ENCODE measurements at places on chromosomes 2 and 18. TPM values are rescaled to one million over a fixed set of nuclear protein-coding genes. Genes with fewer than 3 reads are reported as not detected.

DNA sequence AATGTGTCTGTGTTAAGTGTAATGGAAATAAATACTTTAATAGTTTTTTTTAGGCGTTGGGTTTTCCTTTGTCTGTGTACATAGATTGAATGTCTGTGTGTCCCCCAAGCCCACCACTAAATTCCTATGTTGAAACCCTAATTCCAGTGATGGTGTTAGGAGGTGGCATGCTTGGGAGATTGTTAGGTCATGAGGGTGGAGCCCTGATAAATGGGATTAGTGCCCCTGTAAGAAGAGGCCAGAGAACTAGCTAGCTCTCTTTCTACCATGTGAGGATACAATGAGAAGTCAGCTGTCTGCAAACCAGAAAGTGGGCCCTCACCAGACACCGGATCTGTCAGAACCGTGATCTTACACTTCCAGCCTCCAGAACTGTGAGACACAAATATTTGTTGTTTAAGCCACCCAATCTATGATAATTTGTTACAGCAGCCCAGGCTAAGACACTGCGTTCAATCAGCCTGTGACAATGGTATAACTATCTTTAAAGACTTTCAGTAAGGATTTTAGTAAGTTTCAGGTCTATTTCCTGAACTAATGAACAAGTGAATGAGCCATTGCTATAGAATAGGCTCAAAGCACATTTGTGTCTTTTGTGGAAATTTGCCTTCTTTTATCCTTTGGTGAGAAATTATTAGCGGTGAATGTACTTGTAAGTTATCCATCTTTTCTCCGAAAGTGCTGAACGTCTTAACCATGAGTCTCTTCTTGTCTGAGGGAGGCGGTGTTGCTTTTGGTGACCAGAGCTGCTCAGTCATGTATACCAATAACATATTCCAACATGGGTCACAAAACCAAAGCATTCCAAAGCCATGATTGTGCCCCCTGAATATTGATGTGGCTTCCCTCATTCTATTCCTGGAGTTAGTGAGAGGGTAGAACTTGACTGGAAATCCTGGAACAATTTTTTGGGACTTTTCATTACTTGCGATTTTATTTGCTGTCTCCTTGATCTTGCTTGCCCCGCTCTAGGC is 29.6 kb upstream of the IL1R1 start:
- peaks cover 34% of the 10 kb centered on the region for H3K4me1 ChIP-seq
- 0 out of 2 replicates have a peak overlapping the region, but pooled peaks have one; percentile 41 for H3K27ac ChIP-seq
- no peaks in the 10 kb centered on the region for H3K27me3 ChIP-seq
- H3K4me3 ChIP-seq: no peak overlapping the region
- peak; percentile 87 for DNase-seq

GRCh38 chr2:206937555-206937954 is 1.8 kb upstream of the CPO start:
- H3K27me3 ChIP-seq: no peaks in the 10 kb centered on the region
- H3K36me3 ChIP-seq: no peaks in the 10 kb centered on the region
- no peak overlapping the region for H3K27ac ChIP-seq
- no peak for DNase-seq
- H3K4me1 ChIP-seq: no peaks in the 10 kb centered on the region

Gene CHRNA1
- total RNA-seq: 0.90 TPM

Gene TMEM182
- total RNA-seq: 1.3 TPM

DNA sequence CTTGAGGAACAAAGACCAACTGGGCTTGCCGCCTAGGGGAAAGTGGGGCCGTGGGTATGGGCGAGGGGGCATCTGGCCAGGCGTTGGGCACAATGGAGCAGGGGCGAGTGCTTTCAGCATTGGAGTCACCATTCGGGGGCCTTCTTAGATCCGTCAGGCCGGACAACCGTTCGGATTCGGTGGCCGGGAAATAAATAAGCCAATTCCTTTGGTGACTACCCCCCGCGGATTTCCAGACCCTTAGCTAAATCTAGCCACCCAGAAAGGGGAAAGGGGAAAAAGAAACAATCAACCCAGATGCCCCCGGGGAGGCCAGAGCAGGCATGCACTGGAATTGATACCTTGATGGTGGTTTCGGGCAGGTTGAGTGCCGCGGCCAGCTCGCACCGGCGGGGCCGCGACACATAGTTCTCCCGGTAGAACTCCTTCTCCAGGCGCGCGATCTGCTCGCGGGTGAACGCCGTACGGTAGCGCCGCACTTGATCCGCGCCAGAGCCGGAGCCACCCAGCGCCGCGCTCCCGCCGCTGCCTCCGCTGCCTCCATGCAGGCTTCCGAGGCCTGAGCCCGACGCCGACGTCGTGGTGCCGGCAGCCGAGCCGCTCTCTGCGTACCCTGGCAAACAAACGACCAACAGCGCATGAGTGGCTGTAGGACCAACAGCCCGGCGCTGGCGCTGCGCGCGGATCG is 1.8 kb downstream of the EVX2 start:
- H3K27ac ChIP-seq: no peak overlapping the region
- peaks cover 1% of the 10 kb centered on the region for H3K4me1 ChIP-seq
- no peaks in the 10 kb centered on the region for H3K36me3 ChIP-seq
- no peak overlapping the region for H3K4me3 ChIP-seq
- no peak for DNase-seq

- H3K27me3 ChIP-seq: no peaks in the 10 kb centered on the region
- no peak overlapping the region for H3K27ac ChIP-seq
- no peak overlapping the region for H3K4me3 ChIP-seq
- H3K4me1 ChIP-seq: no peaks in the 10 kb centered on the region
- no peak for DNase-seq
These were observed 137.4 kb downstream of the RIT2 start for GRCh38 chr18:42977982-42978637.

DNA sequence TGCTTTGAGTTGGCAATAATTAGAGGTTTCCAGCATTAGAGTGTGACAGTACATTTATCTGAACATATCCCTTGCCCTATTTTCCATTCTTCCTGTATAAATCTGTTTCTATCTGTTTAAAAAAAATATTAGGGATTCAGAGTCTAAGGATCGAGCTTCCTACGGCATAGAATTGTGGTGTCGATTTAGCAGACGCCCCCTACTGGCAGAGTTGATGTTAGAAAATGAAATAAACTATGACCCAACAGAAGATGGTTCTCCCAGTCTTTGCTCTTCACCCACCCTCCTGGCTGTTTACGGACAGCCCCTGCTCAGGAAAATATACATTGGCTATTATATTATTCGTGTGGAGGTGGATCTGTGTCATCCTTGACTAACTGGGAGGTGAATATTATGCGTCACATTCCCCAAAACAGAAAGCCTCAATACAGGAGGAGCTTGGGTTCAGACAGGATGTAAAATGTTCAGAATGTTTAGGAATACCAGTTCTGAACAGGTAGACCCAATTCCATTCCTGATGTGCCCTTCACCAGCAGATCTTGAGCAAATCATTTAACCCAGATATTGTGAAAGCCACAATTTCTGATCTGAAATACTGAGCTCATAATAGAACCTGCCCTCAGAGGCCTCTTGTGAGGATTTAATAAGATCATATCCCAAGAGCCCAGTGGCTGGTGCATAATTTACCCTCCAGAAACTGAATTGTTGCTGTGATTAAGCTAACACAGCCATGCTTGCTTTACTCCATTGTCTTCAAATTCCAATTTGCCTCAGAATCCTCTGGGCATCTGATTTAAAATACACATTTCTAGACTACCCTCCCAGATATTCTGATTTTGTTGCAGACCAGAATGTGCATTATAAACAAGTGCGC is 10.8 kb upstream of the ERMN start:
- H3K36me3 ChIP-seq: no peaks in the 10 kb centered on the region
- peak; percentile 34 for DNase-seq
- no peak overlapping the region for H3K27ac ChIP-seq
- no peaks in the 10 kb centered on the region for H3K27me3 ChIP-seq
- H3K4me1 ChIP-seq: no peaks in the 10 kb centered on the region
- H3K4me3 ChIP-seq: no peak overlapping the region

- H3K27me3 ChIP-seq: no peaks in the 10 kb centered on the region
- no peaks in the 10 kb centered on the region for H3K4me1 ChIP-seq
- DNase-seq: no peak
- no peaks in the 10 kb centered on the region for H3K36me3 ChIP-seq
These were observed 426.5 kb downstream of the TMX3 start for GRCh38 chr18:68288408-68288807.

DNA sequence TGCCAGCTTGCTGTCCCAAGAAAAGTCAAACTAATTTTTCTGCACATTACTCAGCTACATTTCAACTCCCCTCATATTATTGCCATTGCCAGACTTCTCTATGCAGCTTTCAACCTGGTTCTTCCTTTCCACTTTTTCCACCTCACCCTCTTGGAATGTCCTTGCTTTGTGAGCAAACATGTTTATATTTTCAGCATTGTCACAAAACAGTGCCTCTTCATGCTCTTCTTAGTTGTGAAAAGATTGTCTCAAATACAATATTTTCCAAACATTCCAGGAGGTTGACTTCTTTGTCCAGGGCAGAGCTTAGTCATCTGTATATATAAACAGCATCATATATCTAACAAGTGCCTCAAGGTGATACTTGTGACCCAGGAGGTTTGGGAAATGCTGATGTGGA is 803.3 kb upstream of the CELF4 start:
- no peaks in the 10 kb centered on the region for H3K4me1 ChIP-seq
- H3K27ac ChIP-seq: no peak overlapping the region
- H3K36me3 ChIP-seq: no peaks in the 10 kb centered on the region
- no peak for DNase-seq
- no peaks in the 10 kb centered on the region for H3K27me3 ChIP-seq

GRCh38 chr2:147171941-147172340 is 672.9 kb upstream of the ACVR2A start:
- no peak overlapping the region for H3K4me3 ChIP-seq
- H3K4me1 ChIP-seq: no peaks in the 10 kb centered on the region

Gene DPY30
- total RNA-seq: 120 TPM

Gene SKA1
- total RNA-seq: 13.9 TPM

GRCh38 chr2:144770616-144771230 is 250.8 kb upstream of the ZEB2 start:
- H3K27ac ChIP-seq: no peak overlapping the region
- DNase-seq: no peak
- H3K36me3 ChIP-seq: no peaks in the 10 kb centered on the region
- H3K4me1 ChIP-seq: no peaks in the 10 kb centered on the region
- H3K27me3 ChIP-seq: no peaks in the 10 kb centered on the region

Gene FOXI3
- not detected for total RNA-seq

Gene ZNF532
- 30.0 TPM for total RNA-seq

GRCh38 chr2:72630767-72631166 is 195.1 kb downstream of the EXOC6B start:
- DNase-seq: peak; percentile 49
- no peaks in the 10 kb centered on the region for H3K4me1 ChIP-seq
- no peaks in the 10 kb centered on the region for H3K27me3 ChIP-seq
- no peak overlapping the region for H3K4me3 ChIP-seq
- no peak overlapping the region for H3K27ac ChIP-seq

- H3K27me3 ChIP-seq: peaks cover 3% of the 10 kb centered on the region
- no peaks in the 10 kb centered on the region for H3K36me3 ChIP-seq
- H3K4me3 ChIP-seq: no peak overlapping the region
- H3K27ac ChIP-seq: no peak overlapping the region
- no peak for DNase-seq
- H3K4me1 ChIP-seq: no peaks in the 10 kb centered on the region
These were observed 217.1 kb downstream of the SLC4A3 start for GRCh38 chr2:219844401-219845091.

Gene SERPINB5
- not detected for total RNA-seq

Gene DAW1
- 1.4 TPM for total RNA-seq

GRCh38 chr2:241509155-241509784 is 886 bp upstream of the STK25 start:
- H3K27me3 ChIP-seq: no peaks in the 10 kb centered on the region
- peak overlapping the region; percentile 59 for H3K4me3 ChIP-seq
- DNase-seq: no peak

GRCh38 chr2:186592137-186592875 is 2.5 kb downstream of the ITGAV start:
- H3K27ac ChIP-seq: no peak overlapping the region
- no peaks in the 10 kb centered on the region for H3K36me3 ChIP-seq
- peak; percentile 32 for DNase-seq
- no peaks in the 10 kb centered on the region for H3K27me3 ChIP-seq
- 0 out of 2 replicates have a peak overlapping the region, but pooled peaks have one; percentile 3 for H3K4me3 ChIP-seq

DNA sequence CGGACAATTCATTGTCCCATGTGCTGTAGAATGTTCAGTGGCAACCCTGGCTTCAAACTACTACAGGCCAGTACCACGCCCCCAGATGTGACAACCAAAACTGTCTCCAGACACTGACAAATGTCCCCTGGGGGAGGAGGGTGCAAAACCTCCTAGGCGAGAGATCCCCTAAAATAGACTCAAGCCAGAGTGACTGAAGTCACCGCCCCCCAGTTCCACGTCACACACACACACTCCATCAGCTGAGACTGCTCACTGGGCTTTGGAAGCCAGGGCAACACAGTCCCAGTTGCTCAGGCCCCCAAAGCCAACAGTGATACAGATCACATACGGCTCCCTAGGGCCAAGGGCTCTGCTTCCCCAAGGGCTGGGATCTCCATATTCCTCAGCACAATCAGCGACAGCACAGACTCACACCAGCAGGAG is 19.1 kb downstream of the HDAC4 start:
- H3K4me1 ChIP-seq: no peaks in the 10 kb centered on the region
- no peak for DNase-seq
- H3K27ac ChIP-seq: no peak overlapping the region
- H3K27me3 ChIP-seq: no peaks in the 10 kb centered on the region
- H3K4me3 ChIP-seq: no peak overlapping the region

DNA sequence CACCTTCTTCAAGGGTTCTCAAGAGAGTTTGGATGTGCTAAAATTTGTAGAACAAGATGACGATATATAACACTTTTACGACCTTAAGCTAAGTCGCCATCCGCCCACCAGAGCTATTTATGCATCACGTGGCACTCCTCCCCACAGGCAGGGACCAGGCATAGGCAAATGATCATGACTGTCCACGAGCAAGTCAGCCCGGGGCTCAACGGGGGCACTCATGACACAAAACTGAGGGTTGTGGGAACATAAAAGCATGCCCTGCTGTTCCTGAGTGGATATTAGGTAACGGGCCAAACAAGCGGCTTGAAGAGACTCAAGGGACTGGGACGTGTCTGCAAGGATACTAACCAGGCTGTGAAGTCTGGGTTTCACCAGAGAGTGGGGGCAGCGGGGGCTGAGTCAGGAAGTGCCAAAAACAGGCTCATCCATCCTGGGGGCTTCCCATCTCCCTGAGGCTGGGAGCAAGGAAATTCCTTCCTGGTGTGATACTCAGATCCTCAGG is 58.1 kb downstream of the FAM178B start:
- H3K4me3 ChIP-seq: no peak overlapping the region
- no peaks in the 10 kb centered on the region for H3K4me1 ChIP-seq
- H3K36me3 ChIP-seq: no peaks in the 10 kb centered on the region
- H3K27me3 ChIP-seq: peaks cover 69% of the 10 kb centered on the region

Gene AKAIN1
- total RNA-seq: not detected
